Glutamatergic neuron (in vitro differentiated cells): ENCODE measurements at places on chromosomes 1 and 21.
A peak's percentile ranks its signal among the peaks of the same experiment; 100 is the strongest.

DNA sequence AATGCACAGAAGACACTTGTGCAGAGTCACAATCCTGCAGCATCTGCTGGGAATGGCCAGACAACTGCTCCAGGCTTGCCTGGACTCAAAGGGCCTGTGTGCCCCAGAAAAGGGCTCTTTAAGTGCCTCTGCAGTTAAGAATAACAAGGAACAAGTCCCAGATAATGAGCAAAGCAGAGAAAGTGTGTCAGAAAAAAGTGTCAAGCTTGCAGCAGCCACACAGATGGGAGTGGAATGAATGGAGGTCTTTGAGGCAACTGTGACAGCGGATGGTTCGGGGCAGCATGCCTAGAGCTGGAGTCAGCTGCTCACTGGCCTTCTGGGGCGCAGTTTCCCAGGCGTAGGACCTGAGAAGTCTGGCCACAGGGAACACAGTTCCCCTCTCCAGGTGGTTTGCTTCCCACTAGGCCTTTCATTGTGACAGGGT is 5.1 kb downstream of the PARP1 start:
- no peak for DNase-seq

DNA sequence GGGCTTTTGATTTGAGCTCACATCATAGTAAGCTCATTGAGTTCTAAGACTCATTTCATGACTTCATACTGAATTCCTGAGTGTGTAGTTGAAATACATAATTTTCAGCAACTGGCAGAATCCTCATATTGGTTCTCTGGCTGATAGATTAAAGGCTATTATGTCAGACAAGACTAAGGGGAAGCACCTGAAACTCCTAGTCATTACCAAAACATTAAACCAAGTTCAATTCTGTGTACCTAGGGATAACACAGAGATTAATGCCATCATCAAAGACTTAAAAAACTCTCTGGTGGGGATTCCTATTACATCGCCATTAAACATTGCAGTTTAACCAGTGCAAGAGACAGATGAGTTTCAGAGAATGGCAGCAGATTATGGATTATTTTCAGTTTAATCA is 339.1 kb downstream of the PTPRC start:
- no peak for DNase-seq

GRCh38 chr1:150512846-150513245 is 2.7 kb upstream of the FALEC start:
- DNase-seq, result no peak

DNA sequence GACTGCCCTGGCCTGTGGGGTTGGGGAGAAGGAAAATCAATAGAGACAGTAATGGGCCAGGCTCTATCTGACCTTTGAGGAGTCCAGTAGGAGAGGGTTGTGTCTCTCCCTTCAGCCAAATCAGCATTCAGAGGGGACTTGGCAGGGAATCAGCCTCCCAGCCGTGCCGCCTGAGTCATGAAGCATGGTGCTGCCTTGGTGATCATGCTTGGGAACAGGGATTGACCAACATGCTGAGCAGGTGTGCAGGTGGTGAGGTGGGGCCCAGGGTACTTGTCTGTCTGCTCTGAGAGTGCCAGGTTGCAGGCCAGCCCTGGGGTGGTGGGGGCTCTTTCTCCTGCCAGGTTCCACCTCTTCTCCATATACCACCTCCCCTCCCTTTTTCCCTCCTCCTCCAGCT is 58.9 kb upstream of the TLR5 start:
- no peak for DNase-seq

- no peak for DNase-seq
Measured at GRCh38 chr1:89620664-89621063, 12.3 kb upstream of the LRRC8C start.

DNA sequence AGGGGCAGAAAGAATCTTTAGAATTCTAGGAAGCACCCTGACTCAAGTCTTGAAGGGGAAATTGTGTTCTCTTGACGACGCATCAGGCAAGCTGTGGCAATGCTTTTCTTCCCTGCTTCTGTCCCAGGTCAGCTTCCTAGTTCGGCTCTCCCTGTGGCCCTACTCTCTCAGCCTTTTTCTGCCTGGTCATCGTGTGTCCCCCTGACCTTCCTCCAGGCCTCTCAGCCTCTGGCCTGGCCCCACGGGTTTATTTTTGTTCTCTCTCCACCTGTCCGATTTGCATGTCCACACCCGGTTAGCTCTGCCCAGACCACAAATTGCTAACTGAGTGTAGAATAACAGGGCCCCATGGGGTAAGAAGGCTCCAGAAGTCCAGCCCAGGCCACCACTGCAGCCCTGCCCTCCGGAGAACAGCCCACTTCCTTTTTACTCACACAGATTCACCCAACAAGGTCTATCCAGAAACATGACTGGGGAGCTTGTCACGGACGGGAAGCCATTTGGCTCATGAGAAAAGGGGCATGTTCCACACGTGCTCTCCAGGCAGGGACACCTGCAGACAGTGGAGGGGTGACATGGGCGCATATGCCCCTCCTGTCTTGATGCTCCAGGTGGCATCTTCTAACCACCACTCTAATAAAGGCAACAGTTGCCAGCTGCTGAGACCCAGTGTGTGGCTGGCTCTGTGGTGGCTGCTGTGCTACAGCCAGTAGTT is 9.8 kb downstream of the KCNN3 start:
- DNase-seq, result no peak

- DNase-seq, result no peak
Measured at GRCh38 chr1:152917794-152918193, 9.4 kb downstream of the IVL start.

DNA sequence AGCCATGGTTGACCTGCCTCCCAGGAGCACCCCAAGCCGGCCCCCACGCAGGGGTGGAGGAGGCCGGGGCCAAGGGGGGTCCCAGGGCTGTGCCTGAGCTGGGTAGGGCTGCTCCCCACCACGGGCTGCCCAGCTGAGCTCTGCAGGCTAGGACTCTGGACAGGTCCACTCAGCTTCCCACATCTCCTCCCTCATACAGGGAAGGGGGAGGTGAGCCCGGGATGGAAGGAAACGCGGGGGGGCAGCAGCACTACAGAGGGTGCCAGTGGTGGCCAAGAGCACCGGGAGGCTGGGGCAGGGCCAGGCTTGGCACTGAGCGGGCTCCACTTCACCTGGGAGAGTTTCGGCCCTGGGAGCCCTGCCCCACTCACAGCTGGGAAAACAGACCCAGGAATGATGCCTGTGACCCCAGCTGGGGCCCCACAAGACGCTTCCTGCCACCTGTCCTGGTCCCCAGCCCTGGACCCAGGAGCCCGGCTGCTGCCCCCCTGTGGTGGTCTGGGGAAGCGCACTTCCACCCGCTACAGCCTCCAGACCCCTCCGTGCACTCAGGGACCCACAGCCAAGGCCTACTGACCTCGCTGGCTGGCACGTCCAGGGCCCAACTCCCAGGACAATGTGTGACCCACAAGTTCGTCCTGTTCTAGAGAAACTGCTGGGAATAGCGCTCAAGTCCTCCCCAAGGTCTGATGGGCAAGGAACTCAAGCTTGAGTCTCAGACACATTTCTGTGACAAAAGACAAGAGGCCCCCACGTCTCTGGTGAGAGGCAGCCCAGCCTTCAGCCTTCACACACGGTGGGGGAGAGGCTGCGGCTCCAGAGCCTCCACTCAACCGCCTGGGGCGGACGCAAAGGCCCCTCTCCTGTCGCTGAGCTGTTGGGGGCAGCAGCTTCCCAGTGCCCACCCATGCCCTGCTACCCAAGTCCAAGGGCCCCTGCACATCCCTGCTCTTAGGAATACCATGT is 3.0 kb downstream of the AURKAIP1 start:
- peak; percentile 89 for DNase-seq

DNA sequence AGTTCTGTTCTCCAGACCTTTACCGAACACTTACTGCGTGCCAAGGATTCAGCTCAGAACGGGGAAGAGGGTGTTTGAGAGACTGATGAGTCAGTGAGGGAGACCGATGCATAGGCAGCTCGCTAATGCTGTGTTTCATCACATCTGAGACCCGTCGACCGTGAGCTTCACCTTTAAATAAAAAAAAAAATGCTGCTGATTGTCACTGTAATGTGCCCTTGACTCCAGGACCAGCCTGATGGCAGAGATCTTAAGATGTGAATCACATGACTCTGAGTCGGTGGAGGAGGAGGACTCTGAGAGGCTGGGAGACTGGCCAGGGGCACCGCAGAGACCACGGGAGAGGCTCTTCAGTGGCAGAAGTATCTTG is 28.8 kb downstream of the SPSB1 start:
- DNase-seq, result no peak
